Activated T-cell treated with anti-CD3 and anti-CD28 coated beads for 4 hours (primary cell): ENCODE measurements at places on chromosomes 11 and 22.

DNA sequence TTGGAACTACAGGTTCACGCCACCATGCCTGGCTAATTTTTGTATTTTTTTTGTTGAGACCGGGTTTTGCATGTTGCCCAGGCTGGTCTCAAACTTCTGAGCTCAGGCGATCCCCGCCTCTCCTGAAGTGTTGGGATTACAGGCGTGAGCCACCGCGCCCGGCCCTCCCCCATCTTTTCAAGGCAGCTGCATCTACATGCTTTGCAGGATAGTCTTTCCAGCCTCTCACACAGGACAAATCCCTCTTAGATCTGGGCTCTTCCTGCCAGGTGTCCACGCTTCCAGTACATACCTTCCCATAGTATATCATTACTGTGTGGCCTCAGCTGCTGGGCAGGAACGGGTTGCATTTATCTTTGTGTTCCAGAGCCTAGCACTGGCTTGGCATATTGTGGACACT, 49.7 kb downstream of the C11orf96 start:
- no peak for DNase-seq

DNA sequence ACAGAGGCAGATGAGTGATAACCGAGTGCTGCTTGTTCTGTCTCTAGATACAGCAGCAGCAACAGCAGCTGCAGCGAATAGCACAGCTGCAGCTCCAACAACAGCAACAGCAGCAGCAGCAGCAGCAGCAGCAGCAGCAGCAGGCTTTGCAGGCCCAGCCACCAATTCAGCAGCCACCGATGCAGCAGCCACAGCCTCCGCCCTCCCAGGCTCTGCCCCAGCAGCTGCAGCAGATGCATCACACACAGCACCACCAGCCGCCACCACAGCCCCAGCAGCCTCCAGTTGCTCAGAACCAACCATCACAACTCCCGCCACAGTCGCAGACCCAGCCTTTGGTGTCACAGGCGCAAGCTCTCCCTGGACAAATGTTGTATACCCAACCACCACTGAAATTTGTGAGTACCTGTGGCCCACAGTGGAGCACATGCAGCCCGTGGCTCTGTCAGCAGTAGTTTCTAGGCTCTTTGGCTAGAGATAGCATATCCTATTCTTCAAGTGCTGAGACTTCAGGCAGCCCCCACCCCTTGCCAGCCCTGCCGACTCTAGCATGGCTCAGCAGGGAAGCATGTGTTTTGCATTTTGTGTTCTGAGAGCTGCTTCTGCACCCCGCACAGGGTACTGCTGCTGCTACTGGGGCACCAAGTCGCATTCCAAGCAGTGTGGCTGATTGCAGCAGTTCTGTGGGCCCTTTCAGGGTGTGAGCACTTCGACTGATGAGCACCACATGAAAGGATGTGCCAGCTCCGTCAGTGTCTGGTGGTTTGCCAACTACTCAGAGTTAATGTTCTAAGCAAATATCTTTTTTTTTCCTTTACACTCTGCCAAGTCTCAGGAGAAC, 59.2 kb downstream of the MED15 start:
- DNase-seq: no peak

GRCh38 chr11:92226331-92227229, 2.0 kb downstream of the FAT3 start:
- DNase-seq: no peak

- no peak for DNase-seq
These were observed 13.6 kb downstream of the GLB1L3 start for GRCh38 chr11:134289789-134290188.

DNA sequence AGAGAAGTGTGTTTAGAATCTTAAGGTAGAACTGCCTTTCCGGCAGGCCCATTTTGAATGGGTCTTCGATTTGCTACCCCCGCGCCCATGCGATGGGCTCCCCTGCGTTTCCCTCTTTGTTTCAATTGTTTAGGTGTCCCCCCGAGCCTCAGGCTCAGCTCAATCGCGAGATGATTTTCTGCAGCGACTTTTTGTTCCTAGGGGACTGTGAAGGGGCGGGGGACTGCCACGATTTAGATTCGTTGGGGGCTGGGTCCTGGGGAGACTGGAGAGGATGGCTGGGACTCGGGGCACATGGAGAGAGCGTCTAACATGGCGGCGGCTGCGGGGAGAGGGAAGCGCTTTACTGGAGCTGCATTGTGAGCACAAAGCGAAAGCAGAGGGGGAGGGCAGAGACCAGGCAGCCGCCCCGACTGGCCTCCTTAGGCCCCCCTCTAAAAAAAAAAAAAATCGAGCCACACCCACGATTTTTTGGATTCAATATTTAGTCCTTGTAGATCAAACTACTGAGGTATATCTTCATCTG, 1.7 kb downstream of the CAPRIN1 start:
- peak; percentile 70 for DNase-seq

DNA sequence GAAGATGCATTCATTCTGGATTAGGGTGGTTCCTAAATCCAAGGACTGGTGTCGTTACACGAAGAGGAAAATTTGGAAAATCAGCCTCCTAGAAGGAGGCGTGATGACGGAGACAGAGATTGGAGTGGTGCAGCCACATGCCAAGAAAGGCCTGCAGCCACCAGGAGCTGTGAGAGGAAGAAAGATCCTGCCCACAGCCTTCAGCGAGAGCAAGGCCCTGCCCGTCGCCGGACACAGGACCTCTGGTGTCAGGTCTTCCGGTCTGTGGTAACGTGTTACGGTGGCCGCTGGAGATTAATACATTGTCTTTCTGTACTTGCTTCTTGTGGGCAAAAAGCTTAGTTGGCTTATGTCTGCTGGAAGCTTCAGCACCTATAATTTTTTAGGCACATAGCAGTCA, 1045.8 kb downstream of the BRD1 start:
- no peak for DNase-seq

- DNase-seq: no peak
These were observed 40.9 kb downstream of the PRDM11 start for GRCh38 chr11:45187375-45187774.

- DNase-seq: no peak
These were observed 29.3 kb downstream of the RPL3 start for GRCh38 chr22:39289975-39290720.

DNA sequence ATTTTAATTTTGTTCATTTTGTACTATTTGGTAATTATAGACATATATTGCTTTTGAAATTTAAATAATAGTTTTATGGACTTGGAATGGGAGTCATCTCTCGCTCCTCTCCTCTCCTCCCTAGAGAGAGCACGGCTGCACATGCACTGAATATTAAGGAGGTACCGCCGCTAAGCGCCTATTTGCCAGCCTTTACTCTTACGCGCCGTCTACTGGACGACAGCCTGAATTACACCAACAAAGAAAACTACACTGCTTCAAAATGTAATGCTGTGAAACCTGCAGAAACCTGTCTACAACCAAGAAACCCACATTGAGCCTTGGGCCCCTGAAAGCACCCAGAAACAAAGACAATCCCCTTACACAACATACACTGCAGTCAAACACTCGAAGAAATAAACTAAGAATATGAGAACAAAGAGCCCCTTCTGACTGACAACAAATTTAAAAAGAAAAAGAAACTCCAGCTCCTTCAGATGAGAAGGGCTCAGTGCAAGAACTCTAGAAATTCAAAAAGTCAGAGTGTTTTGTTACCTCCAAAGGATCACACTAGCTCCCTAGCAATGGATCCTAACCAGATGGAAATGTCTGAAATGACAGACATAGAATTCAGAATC, 737.2 kb downstream of the LRRC4C start:
- DNase-seq: no peak

- no peak for DNase-seq
These were observed 6.0 kb upstream of the MAPK11 start for GRCh38 chr22:50276143-50276542.

GRCh38 chr11:77512092-77512491, 38.2 kb upstream of the PAK1 start:
- DNase-seq: no peak

- DNase-seq: no peak
These were observed 384.1 kb downstream of the LARGE1 start for GRCh38 chr22:33535937-33536875.

- DNase-seq: peak; percentile 66
These were observed at the start of gene ZNF280B for GRCh38 chr22:22508274-22509176. ZNF280B (minus strand) TSS chr22:22508742; CDS start chr22:22489398, 19,344 bp downstream.

DNA sequence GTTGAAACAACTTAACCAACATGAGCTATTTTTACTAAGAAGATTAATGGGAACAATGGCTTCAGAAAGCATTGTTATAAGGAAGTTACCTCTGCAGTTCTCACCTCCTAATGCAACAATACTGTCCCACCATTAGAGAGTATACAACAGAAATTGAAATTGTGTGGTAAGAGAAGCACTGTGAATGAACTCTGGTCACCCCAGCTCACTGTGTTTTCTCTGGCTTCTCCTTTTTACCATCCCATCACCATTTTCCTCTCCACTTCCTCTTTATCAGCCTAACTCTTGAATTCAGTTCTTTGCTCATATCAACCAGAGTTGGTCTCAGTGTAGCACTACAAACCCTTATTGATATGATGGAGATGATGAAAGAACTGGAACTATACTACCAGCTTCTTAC, 138.0 kb upstream of the POU2AF2 start:
- no peak for DNase-seq

DNA sequence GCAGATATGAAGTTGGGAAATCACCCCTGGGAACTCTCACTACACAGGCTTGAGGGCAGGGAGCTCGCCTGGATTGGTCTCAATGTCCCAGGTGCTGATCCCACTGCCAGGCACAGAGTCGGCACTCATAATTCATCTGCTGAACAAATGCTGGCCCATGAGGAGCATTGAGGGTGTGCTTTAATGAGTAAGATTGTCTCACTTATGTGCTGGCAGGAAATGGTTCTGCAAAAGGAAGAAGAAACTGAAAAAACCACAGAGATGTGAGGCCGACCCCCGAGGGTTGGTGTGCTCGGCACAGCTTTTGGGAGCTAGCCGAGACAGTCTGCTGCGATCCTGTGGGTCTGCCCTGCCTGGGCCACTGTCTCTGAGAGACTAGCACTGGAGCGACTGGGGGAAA, 9.4 kb downstream of the PLAAT2 start:
- no peak for DNase-seq

DNA sequence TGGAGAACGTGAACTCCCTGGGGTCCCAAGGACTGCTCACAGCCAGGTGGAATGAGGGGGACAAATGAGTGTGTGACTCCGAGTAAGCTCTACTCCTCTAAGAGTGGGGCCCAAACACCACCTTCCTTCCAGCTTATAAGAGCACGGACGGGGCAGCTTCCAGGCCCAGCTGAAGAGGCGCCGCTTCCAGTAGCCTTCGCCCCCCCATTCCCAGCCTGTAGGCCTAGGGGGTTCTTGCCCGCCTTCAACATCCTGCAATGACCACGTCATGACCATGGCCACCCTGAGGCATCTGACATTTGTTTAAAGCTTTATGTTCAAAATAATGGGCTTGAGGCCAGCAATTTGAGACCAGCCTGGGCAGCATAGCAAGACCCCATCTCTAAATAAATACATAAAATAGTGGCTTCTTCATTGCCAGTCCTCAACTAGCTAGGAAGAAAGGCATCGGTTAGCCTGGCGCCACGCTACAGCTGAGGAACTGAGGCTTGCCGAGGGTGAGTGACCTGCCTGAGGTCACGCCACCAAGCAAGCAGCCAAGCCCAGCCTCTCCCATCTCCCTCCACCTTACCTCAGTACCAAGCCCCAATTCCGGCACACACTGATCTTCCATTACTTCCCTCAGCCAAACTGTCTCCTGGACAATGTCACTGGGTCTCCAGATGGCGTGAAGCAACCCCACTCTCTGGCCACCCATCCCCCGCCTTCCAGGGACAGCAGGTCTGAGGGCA, 7.8 kb upstream of the TNFRSF13C start:
- no peak for DNase-seq

- peak; percentile 79 for DNase-seq
These were observed 1.1 kb upstream of the EXT2 start for GRCh38 chr11:44094260-44094868.

DNA sequence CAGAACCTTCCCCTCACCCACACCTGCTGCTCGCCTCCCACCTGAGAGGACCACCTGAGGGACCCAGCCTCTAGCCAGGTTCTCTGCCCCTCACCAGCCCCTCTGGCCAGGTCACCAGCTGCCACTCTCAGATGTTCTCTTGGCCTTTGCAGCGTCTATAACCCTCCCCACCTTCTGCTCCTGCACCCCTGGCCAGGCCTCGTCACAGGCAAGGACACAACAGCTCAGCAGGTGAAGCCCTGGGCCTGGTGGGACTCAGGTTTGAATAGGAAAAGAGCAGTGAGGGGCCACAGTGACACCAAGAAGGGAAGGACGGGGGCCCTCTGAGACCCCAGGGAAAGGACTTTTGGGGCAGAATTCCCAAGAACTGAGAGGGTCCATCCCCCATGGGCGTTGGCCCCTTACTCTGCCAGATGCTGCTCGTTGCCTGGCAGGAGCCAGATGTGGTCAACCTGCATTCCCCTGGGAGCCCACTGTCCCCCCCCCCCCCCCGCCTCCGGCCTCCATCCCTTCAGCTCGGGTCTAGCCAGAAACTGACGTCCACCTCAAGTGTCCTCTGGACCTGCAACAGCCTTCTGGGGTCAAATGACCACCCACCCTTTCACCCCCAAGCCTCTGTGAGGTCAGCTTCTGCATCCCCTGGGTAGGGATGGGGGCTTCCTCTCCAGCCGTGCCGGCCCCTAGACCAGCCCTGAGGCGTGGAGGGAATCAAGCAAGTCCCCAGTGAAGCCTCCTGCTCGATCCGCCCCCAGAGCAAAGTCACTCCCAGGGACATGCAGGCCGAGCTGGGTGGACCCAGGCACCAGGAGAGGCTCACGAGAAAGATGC, 28.7 kb downstream of the SBF1 start:
- no peak for DNase-seq

DNA sequence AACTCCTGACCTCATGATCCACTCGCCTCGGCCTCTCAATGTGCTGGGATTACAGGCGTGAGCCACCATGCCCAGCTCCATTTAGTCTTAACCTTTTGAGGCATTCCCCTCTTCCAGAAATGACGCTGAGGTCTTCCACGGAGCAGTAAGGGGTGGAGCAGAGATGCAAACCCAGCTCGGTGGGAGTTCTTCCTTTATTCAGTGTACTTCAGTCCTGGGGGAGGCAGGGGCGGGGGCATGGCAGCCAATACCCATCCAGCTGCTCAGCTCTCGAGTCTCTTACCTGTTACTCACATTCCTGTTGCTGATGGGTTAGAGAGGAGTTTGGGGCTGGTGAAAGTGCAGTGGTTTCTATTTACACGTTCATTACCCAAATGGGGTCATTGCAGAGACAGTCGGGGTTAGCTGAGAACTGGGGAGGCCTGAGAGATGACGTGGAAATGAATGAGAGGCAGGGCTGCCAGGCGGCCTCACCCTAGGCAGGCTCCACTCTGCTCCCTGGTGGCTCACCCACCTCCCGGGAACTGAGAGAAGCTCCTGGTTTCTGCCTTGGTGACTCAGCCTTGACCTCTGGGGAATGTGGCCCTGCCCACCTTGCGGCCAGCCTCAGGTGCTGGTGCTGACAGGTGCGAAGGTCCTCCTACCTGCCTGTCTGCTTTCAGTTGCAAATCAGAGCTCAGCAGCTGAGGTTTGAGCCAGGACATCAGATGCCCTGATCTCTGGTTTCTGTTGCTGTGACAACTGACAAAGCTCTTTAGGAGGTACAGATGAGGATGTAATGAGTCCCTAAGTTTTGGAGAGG, 13.4 kb upstream of the ST14 start:
- no peak for DNase-seq

DNA sequence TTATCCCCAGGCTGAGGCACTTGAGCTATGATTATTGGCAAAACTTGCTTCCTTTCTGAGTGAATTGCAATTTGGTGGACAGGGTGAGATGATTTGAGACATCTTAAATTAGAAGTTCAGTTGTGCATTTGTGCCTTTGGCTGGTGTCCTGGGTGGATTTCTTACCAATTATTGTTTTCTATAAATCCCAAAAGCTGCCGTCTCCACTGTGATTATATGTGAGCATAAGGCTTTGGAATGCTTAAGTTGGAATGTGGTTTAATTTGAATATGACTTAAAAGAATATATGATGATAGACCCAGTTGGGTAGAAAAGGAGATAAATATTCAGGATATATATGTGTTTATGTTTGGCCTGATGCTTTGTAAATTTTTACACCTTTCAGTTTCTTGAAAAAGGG, 70.0 kb downstream of the EXT2 start:
- no peak for DNase-seq
